NCI-H69 (cell line): ENCODE measurements at places on chromosomes 12 and 14.

GRCh38 chr12:12784911-12785814 is at the start of gene APOLD1:
Gene APOLD1 (plus strand): TSS chr12:12785659. CDS start chr12:12785692, 33 bp downstream.
- DNase-seq: peak; percentile 56

GRCh38 chr14:100858838-100859220 is 32.9 kb downstream of the MEG3 start:
- peak; percentile 39 for DNase-seq

GRCh38 chr14:94113908-94114588 is 3.5 kb downstream of the IFI27 start:
- no peak for DNase-seq

GRCh38 chr14:103512701-103513611 is 9.7 kb downstream of the CKB start:
- peak; percentile 92 for DNase-seq
